ENCODE measurements at places on chromosomes 2 and 18.

GRCh38 chr2:75155115-75155514, 44.2 kb downstream of the TACR1 start:
- DNase-seq: no peak

- no peak for DNase-seq
Observed at GRCh38 chr18:63363951-63364350, 3.1 kb downstream of the KDSR start.

DNA sequence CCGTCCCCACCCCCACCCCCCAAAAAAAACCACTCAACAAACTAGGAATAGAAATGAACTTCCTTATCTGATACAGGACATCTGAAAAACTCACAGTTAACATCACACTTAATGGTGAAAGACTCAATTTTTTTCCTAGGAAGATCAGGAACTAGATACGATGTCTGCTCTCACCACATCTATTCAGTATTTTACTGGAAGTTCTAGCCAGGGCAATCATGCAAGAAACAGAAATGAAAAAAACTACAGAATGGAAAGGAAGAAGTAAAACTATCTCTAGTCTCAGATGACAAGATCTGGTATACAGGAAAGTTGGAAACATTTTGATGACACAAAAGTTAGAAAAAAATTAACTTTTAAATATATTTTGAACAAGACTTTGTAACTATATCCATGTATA, 114.4 kb upstream of the FZD5 start:
- no peak for DNase-seq

DNA sequence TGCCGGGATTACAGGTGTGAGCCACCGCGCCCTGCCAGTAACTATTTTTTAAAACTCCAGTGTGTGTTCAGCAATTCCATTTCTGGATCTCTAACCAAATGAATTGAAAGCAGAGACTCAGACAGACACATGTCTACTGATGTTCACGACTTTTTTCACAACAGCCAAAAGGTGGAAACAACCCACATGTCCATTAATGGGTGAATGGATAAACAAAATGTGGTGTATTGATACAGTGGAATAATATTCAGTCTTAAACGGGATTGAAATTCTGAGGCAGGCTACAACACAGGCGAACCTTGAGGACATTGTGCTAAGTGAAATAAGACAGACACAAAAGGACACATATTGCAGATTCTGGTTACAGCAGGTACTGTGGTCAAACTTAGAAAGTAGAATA, 55.0 kb downstream of the DDX1 start:
- no peak for DNase-seq

- no peak for DNase-seq
Observed at GRCh38 chr2:58291726-58292438, 50.8 kb upstream of the FANCL start.

- no peak for DNase-seq
Observed at GRCh38 chr2:222193328-222193983, 105.3 kb downstream of the PAX3 start.

DNA sequence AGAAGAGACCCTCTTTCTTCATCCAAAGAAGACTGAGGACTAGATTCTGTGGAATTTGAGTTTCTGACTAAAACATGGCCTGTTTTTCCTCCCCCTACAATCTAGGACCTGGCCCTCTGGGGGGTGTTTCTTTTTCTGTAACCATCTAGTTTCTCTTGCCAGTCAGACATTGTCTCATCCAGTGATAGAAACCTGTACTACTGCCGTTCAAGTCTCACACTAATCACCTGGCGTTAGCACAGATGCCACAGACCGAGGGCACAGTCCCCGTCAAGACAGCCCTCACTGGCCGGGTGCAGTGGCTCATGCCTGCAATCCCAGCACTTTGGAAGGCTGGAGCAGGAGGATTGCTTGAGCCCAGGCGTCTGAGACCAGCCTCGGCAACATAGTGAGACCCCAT, 126.9 kb upstream of the NDUFV2 start:
- DNase-seq: no peak

DNA sequence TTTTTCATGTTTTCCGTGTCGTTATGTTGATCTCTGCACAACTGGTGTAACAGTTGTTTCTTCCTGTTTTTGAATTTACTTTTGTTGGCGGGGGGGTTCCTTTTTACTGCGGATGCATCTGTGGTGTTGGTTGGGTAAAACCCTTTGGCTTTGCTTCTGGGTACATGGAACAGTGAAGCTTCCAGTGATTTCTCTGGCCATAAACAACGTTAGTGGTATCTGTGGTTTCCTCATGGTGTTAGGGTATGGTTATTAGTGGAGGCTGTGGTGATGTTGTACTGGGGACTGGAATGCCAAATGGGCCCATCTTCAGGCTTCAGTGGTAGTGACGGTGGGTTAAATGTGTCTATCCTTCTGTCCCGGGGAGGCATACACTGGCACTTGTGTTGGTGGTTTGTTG, 285.4 kb upstream of the ZNF804A start:
- no peak for DNase-seq
